Stimulated activated CD8-positive, alpha-beta memory T cell treated with anti-CD3 and anti-CD28 coated beads, Interleukin-12 subunit alpha, Interleukin-12 subunit beta, amount 100 ng/mL, for 1 hour (primary cell): ENCODE measurements at places on chromosomes 1 and 21.

DNA sequence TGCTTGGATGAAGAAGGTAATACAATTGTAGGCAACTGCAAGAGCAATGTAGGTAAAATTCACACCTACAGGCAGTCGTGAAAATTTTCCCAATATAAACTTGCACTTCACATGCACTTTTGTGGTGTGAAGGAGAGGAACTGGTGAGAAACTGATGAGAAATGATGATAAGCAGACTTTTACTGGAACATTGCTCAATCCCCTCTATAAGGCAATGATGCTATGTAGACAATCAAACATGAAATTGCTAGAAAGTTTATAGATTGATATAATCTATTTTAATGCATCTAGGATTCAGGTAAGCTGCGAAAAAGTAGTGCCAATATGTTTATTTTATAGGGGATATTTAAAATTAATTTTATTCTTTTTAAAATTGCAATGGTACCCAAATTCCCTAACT lies 802.2 kb downstream of the KCNT2 start:
- no peak for DNase-seq

GRCh38 chr1:59215766-59216291 lies 81.1 kb upstream of the FGGY start:
- DNase-seq: no peak

- no peak for DNase-seq
These were observed 143.6 kb upstream of the LMO4 start for GRCh38 chr1:87185077-87185476.

- DNase-seq: no peak
These were observed 43.4 kb downstream of the ATF3 start for GRCh38 chr1:212651977-212652376.

- DNase-seq: no peak
These were observed 56.1 kb downstream of the KCTD3 start for GRCh38 chr1:215623162-215623561.

DNA sequence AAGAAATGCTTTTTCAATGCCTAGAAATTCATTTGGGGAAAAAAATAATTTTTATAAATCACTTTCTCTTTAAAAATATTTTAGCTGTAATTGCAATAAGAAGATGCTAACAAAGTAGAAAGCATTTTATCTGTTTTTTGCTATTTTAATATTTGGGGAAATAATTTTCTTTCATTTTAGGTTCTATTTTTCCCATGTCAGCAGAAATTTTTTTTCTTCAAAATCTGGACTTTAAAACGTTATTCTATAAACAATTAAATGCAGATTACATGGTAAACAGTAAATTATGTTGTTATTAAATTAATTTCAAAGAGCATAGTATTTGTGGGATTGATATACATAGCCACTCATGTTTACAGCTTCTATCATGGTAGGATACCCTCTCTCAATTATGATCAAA lies 27.7 kb upstream of the RRP15 start:
- no peak for DNase-seq

GRCh38 chr1:3696689-3697088 lies 44.4 kb downstream of the TP73 start:
- DNase-seq: no peak
